ENCODE measurements at places on chromosomes 13 and 19. TPM values are rescaled to one million over a fixed set of nuclear protein-coding genes. Genes with fewer than 3 reads are reported as not detected.

DNA sequence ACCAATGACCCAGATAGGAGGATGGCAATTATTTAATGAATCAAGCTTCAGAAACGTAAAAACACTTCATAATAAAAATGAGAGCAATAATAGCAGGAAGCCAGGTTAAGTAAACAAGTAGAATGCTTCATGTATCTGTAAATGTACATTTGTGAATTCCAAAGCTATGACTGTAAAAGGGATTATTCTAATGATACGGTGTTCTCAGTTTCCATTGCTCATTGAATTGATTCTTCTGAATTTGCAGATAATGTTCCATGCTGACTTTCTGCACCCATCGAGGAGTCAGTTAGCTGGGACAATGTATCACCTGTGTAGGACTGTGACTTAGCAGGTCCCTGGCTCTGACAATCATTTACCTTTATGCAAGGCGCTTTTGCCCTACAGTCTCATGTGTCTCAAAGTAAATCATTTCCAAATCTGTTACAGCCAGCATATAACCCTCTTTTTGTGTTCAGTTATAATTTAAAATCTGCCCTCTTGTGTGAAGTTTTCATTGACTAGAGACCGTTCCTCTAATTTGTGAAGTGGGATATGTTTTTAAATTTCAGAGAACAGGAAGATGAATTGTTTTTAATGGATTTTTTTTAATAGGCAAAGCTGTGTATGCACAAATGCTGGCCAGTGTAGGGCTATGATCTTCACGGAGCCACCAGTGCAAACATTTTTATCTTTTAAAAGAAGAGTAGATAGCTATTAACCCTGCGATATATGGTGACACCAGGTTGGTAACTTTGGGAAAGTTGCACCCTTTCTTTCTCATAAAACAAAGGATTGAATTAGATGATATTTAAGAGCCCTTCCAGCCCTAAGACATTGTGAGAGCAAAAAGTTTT, 267.1 kb downstream of the KLF5 start:
- peak; percentile 1 for DNase-seq

GRCh38 chr19:40596608-40597328, 4.4 kb upstream of the LTBP4 start:
- peak; percentile 68 for DNase-seq

DNA sequence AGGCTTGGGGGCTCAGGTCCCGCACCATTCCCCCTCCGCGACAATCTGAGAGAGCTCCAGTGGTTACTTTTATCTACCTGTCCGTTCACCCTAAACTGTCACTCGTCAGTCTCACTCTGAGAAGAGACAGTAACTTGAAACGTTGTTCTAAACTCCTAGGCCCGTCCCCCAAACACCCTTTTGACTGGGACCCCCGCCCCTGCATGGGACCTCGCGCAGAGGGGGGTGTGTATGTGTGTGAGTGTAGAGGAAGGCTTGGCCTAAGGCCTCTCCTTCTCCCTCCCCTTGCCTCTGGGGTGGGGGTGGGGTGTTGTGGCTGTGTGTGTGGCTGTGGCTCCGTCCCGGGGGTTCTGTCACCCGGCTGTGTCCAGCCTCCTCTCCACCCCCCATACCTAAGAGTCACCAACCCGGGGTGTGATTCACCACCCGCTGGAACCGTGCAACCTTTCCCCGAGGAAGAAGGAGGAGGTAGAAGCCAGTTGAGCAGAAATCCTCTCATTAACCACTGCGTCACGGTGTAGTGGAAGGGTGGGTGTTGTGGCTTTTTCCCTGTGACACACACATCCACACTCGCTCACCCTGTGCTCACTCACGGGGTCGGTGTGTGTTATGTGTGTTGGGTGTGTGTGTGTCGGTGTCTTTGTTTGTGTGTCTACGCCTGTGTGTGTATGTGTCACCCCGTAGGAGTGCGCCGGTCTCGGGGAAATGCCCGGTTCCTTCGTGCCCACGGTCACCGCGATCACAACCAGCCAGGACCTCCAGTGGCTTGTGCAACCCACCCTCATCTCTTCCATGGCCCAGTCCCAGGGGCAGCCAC, 2.4 kb downstream of the FOSB start:
- no peak for DNase-seq

- DNase-seq: no peak
Measured at GRCh38 chr13:79018166-79018565, 359.2 kb upstream of the OBI1 start.

- DNase-seq: no peak
Measured at GRCh38 chr13:96417939-96418685, 328.2 kb downstream of the HS6ST3 start.

DNA sequence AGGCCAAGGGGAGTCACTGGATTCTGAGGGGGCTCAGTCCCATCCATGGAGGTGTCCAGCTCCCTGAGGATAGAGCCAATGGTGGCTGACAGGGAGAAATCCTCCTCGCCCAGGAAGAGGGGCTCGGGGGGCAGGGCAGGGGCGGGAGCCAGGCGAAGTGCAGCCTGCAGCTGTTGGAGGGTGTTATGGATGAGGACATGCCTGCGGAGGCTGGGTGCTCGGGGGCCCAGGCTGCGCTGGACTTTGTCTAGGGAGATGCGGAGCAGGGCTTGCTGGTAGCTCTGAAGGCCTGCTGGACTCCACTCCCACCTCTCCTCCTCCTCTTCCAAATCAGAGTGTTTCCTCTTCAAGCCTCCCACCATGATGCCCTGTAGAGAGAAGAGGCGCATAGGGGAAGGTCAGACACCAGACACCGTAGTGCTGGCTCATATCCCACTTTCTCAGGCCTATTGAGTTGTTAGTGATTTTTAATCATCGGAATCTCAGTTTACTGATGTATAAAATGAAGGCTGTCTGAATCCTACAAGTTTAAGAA, 2.3 kb downstream of the SERTAD3 start:
- no peak for DNase-seq

DNA sequence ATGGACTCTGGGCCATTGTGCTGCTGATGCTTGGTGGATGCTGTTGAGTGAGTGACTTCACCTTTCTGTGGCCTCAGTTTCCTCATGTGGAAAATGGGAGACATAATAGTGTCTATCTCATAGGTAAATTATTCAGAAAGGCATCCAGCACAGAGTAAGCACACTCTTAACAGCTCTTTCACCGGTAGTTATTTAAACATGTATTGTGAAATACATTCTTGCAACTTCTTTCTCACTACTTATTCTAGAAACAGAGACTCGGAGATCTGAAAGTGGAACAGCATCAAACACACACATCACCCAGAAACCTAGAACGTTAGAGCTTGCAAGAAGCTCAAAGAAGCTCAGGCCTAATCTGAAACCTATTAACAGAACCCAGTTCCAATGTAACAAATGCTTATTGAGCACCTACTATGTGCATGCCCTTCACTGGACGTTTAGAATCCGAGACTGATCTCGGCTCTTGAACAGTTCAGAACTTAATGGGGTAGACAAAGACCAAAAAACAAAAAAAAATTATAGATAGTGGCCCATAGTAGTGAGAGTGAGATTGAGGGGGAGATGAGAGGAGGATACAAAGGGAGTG, 4.1 kb downstream of the ZSWIM9 start:
- DNase-seq: no peak

DNA sequence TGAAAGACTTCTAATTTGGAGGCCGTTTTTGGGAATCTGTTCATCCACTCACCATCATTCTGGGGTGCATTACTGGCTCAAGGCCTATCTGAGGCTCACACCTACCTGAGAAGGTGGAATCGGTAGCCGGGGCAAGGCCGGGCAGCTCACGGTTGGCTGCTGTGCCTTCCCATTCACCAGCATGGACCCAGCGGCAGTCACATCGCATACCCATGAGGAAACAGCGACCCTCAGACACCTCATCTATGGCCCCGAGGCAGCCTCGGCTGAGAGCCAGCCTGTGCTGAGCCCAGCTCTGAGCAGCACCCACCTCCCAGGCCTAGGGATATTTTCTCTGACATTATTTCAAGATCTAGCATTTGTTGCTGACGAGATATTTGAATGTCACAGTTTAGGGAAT, 130.5 kb downstream of the ATP11A start:
- DNase-seq: no peak

GRCh38 chr13:73367886-73368285, 309.1 kb downstream of the KLF5 start:
- DNase-seq: no peak

GRCh38 chr19:55441319-55441691, 1.8 kb downstream of the SHISA7 start:
- DNase-seq: no peak

- DNase-seq: peak; percentile 54
Measured at GRCh38 chr19:50723069-50723468, at the start of gene CLEC11A. Gene CLEC11A (plus strand): TSS chr19:50723364. CDS start chr19:50723526, 162 bp downstream.

DNA sequence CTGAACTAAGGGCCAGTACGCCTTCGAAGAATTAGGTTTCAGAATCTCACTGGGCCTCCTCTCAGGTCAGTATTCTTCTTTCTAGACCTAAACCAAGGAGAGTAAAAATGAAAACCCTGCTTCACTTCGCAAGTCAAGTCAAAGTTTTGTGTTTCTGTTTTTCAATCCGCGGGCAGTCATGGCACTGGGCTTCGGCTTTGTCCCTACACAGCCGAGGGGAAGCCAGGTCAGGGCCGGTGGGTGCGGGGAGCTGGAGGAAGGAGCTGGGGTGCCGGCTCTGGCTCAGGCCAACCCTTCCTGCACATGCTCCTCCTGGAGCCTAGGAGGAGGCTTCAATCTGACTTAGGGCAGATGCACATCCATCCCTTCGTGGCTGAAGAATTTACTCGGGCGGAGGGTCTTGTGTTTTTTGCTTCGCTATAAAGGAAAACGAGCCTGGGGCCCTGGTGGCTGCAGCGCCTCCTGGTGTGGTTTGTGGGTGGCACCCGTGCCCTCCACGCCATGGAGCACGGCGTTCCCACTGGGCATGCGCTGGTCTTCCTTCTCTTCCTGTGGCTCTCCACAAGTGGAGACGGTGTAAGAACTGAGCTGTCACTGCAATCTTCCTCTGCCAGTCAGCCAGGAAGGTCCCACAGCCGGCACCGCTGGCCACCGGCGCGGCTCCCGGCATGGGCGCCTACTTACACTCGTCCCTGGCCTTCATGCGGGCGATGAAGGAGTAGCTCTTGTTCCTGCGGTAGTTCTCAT, 22.5 kb downstream of the C19orf44 start:
- DNase-seq: no peak

DNA sequence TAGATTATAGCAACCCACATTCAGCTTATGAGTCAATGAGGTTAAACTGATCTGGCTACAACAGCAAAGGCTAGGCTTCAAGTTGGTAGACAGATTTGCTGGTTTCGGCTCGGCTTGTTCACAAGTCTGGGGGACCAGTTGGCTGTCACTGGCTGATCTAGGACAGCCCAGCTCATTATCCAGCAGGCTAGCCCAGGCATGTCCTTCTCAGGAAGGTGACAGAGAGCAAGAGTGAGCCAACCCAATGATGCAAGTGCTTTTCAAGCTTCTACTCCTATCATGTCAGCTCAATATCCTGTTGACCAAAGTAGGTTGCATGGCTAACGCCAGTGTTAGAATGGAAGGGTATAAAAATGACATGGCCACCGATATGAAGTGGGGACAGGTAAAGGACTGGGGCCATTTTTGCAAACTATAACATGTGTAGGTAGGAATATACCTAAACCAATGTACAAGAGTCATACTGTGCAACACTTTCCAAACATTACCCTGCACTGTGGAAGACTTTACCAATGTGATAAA, 220.9 kb upstream of the SOX21 start:
- DNase-seq: no peak

GRCh38 chr13:99176309-99177276, 24.1 kb upstream of the UBAC2 start:
- DNase-seq: peak; percentile 79

- DNase-seq: peak; percentile 81
Measured at GRCh38 chr13:26867451-26868091, 107.0 kb upstream of the GPR12 start.

DNA sequence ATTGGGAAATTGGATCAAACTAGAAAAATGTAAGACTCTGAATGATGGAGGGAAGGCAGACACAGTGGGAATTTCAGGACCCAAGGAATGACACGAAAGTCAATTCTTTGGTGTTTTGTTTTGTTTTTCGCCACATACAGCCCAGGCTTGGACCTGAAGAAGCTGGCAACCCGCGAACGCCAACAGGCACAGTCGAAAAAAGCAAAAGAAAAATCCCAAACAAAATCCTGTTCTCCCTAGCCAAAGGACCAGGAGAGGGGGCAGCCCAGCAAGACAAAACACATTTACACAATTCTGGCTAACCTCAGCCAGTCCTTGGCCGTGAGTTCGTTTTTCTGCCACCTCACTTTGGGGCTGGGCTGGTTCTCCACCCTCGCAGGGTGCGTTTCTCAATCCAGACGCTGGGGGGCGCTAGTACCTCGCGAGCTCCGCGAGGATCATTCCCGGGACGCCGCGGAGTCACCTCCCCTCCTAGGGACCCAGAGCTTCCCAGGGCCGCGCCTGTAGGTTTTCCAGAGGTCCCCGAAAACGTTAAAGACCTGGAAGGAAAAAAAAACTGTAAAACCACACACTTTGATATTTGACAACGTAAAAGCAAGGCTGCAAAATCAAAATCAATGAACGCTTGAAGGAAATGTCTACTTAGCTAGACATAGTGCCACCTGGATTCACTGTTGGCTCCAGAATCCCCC, 34.9 kb upstream of the TPM4 start:
- DNase-seq: peak; percentile 81

DNA sequence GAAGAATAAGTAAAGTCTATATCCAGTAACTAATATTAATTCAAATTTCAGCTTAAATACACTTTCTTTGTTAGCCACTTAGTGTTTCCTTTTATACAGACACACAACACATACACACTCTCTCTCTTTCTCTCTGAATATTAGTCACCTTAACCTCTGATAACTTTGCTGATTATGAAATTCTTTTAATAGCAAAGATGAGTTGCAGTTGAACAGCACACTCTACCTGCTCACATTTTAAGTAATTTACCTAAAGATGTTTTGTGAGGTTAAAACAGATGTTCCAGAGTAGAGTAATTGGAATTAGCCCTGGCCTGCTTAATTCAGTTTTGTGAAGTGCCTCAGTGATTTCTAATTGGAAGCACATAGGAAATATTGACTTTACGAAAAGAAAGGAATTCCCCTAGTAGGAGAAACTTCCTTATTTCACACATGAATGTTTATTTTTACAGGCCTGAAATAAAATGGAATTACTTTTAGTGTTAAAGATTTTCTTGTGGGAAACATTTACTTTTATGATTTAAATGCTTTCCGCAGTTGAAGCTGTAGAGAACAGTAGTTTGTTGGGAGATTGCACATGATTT, 184.3 kb downstream of the MYO16 start:
- no peak for DNase-seq

- DNase-seq: no peak
Measured at GRCh38 chr19:13920524-13920923, 14.5 kb downstream of the CC2D1A start.

GRCh38 chr13:77328819-77329132, 1.9 kb upstream of the MYCBP2 start:
- DNase-seq: no peak

GRCh38 chr13:112056284-112056727, 10.6 kb upstream of the SOX1 start:
- no peak for DNase-seq

- no peak for DNase-seq
Measured at GRCh38 chr19:44341794-44342193, 14.7 kb downstream of the ZNF112 start.

The LILRB1 gene
- total RNA-seq: 0.51 TPM

The PCDH20 gene
- total RNA-seq: 2.9 TPM

The TMEM150B gene
- not detected for total RNA-seq

The GRK1 gene
- not detected for total RNA-seq

The IL4I1 gene
- not detected for total RNA-seq

The CEACAM4 gene
- not detected for total RNA-seq

All from tongue (tissue), 3 donors.